Stimulated activated CD8-positive, alpha-beta memory T cell treated with anti-CD3 and anti-CD28 coated beads, Interleukin-2, amount 100 ng/mL, for 1 hour (primary cell): ENCODE measurements at places on chromosomes 3 and 15.

DNA sequence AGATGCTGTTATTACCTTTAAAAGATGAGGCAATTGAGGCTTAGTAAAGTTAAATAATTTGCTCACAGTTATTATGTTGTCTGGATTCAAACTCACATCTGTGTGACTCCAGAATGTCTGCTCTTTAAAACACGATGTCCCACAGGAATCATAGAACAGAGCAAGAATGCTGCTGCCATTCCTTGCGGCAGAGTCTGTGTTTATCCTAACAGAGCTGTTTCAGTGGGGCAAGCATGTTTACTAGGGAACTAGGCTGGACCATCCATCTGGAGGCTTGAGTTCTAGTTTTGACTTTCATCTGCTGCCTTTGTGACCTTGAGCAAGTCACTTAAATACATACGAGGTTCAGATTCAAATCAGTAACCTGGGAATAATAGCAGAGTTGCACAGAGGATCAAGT lies 72.1 kb downstream of the BBX start:
- DNase-seq: no peak

DNA sequence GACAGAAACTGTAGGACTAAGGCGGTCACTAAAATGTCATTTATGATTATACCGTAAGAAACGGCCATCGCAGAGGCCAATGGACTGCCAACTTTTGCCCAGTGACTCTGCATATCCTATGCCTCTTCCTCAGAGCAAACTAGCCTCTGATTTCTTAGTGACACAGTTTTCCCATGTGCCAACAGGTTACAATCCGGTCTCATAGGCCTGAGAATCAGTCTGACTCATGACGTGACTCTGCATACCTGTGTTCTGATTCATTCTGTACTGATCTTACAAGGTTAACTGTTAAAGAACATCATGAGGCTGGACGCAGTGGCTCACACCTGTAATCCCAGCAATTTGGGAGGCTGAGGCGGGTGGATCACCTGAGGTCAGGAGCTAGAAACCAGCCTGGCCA lies 17.8 kb downstream of the RUBCN start:
- no peak for DNase-seq

GRCh38 chr3:124032311-124032880 lies 40.5 kb upstream of the ROPN1 start:
- DNase-seq: no peak

- DNase-seq: no peak
Observed at GRCh38 chr3:194824701-194825111, 139.0 kb downstream of the FAM43A start.

- no peak for DNase-seq
Observed at GRCh38 chr15:89041507-89041906, 46.7 kb upstream of the ABHD2 start.

GRCh38 chr3:2921903-2922302 lies 188.3 kb downstream of the IL5RA start:
- no peak for DNase-seq

GRCh38 chr3:143298380-143298779 lies 178.8 kb downstream of the CHST2 start:
- no peak for DNase-seq

GRCh38 chr15:81947548-81947947 lies 98.3 kb downstream of the MEX3B start:
- no peak for DNase-seq

DNA sequence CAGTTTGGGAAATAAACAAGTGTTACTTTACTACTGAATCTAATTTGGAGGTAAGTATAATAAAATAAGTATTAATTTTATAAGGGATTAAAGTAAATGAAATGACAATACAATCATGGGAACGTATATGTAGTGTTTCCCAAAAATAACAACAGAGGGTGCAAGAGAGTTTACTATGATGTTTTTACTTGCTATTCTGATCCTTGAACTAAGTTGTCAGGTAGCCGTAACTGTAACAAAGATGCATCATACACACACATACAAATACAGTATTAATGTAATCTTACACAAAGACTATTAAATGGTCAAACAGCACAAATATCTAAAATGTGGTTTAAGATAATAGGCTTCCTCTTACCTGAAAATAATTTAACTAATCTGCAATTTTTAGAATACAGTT lies 311.4 kb downstream of the TBC1D5 start:
- no peak for DNase-seq

GRCh38 chr3:9864200-9864927 lies 15.7 kb downstream of the CIDEC start:
- no peak for DNase-seq

- DNase-seq: no peak
Observed at GRCh38 chr15:57819646-57820045, 113.1 kb downstream of the POLR2M start.

GRCh38 chr15:93210995-93211394 lies 122.0 kb upstream of the RGMA start:
- DNase-seq: no peak

DNA sequence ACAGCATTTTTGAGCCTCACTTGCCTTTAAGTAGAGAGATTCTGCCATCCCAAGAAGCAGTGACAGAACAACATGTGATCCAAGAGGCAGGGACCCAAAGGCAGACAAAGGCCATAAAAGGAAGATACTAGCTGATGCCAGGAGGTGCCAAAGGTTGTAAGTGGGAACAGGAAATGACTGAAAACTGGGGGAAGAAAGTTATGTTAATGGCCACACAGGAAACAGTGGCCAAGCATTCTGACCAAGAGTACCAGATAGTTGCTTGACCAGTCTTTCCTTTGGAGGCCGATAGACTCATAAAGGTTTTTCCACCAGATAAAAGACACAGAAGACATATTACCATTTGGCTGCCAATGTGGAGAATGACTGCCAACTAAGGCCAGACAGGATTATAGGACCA lies 274.5 kb upstream of the PEX5L start:
- no peak for DNase-seq

GRCh38 chr3:138136201-138136600 lies 4.0 kb upstream of the A4GNT start:
- no peak for DNase-seq

- peak; percentile 40 for DNase-seq
Observed at GRCh38 chr15:101320501-101321052, 25.5 kb upstream of the SNRPA1 start.

DNA sequence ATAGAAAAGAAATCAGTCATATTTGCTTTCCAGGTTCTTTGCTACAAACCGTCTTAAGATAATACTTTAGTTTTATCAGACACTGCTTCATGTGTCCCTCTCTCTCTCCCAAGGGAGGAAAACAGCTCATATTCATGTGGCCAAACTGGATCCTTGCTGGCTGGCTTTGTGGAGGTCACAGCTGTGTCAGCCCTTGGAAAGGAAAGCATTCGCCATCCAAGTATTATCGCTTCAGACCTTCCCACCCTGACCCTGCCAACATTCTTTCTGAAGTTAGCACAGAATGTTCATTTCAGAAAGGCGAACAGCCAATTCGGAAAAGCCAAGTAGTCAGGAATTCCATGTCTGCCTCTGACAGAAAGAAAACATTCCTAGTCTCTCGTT lies 213.6 kb downstream of the FEZF2 start:
- DNase-seq: no peak

DNA sequence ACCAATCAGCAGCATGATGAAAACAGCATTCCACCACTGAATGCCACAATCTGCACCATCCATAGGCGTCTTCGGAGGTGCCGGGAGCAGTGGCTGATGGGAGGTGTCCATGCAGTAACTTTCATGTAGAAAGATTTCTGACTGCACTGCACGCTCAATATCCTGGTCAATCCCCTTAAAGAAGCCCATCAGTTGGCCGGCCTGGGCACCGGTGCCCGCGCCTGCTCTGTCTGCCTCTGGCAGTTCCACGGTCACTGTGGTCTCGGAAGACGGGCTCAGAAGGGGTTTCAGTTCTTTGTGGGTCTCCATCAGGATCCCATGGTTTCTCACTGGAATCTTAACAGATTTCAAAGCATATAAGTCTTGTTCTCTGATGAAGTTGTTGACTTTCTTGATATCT lies 3.9 kb downstream of the LYSMD4 start:
- DNase-seq: no peak

DNA sequence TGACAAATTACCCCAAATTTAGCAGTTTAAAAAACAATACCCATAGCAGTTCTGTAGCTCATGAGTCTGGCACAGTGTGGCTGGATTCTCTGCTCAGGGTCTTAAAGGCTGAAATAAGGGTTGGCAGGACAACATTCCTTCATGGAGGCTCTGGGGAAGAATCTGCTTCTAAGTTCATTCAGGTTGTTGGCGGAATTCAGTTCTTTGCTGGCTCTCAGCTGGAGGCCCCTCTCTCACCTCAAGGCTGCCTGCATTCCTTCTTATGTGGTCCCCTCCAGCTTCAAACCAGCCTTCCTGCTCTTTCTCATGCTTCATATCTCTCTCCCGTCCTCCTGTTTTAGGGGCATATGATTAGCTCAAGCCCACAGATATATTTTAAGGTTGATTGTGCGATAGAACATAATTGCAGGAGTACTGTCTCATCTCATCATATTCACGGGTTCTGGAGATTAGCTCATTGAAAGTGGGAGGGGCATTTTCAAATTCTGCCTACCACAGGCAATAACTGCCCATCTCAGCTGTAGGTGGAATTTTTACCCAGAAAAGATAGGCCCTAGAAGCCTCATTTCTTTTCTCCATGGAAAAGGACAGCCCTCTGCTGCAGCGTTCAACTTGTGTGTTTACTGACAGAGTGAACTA lies 5.6 kb upstream of the ZBTB47 start:
- no peak for DNase-seq

DNA sequence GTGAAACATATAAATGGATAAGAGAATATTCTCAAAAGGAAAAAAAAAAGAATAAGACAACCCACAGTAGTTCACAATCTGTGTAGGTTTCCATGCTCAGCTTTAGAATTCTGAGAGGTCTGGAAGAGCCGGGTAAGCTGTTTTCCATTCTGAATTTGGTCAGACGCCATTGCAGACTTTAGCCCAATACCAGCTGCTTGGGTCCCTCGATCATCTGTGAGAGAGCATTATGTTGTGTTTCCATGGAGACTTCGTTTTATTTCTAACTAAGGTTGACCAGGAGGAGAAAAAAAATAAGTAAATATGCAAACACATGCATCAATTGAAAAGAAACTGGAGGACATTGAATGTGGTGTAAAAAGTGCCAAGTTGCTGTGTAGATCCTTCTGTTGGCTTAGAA lies 25.5 kb downstream of the KCNAB1 start:
- no peak for DNase-seq

DNA sequence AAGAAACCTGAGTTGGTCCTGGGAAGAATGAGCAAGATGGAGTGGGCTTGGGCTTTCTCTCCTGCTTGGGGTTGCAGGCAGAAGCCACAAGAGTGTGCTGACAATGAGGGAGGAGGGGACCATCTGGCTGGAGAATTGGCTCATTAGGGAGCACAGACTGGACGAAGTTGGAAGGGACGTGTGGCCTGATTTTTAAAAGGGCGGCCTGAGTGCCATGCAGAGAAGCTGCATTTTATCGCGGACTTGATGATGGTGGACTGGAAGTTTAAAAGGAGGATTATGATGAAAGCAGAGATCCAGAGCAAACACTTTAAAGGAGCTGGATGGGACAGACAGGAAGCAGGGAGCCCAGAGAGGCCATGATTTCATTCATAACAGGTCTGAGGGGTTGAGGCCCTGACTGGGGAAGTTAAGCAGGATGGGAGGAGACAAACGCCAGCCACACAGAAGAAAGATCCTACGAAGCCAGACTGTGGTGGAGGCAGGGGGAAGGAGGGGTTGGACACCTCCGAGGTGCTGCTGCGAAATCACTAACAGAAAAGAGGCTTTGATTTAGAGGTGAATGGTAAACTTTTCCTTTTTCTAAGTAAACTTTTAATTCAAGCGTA lies 23.6 kb downstream of the TLNRD1 start:
- no peak for DNase-seq

DNA sequence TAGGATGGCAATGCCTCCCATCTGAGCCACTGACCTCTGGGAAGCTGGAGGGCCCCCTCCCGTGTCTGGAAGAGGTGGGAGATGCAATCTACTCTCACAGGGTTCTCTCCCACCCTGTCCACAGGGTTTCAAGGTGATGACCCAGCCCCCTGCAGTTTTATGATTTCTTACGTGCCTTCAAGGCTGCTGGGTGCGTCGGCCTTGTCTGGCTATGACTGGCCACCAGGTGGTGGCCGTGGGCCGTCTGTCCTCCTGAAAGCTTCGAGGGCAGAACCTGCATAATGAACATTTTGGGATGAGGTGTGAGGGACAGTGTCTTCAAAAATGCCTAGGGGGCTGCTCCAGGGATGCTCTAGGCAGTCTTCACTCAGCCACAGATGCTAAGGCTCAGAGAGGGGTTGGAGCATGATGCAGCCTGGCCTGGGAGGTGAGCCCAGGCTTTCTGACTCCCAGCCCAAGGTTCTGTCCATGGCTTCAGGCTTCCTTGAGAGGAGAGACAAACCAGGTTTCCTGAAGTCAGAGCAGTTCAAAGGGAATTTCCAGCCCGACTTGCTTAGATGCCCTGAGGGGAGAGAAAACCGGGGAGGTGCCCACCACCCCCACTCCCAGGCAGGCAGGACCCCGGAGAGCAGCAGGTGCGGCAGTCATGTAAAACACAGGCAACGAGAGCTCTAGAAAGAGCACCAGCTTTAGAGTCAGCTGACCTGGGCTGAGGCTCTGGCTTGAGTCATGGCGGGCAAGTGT lies 18.7 kb downstream of the ISG20 start:
- DNase-seq: no peak

DNA sequence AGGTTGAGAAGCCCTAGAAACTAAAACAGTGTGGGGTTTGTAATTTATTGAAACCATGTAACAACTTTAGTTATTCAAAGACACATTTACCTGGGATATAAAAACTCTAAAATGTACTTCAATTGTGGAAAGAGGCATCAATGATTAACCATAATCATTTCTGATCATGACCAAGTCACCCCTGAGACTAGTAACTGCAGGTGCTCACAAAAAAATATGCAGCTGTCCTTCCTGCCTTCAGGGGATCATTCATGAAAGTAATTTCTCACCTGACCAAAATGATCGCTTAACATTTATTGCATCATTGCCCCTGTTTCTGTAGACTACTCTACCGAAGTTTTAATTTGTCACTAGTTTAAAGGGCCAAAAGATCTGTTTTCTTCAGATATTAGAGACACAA lies 9.0 kb downstream of the ACP3 start:
- no peak for DNase-seq

GRCh38 chr3:19888428-19889152 lies 45.4 kb downstream of the EFHB start:
- no peak for DNase-seq

GRCh38 chr3:172903642-172904320 lies 153.3 kb downstream of the ECT2 start:
- DNase-seq: no peak

DNA sequence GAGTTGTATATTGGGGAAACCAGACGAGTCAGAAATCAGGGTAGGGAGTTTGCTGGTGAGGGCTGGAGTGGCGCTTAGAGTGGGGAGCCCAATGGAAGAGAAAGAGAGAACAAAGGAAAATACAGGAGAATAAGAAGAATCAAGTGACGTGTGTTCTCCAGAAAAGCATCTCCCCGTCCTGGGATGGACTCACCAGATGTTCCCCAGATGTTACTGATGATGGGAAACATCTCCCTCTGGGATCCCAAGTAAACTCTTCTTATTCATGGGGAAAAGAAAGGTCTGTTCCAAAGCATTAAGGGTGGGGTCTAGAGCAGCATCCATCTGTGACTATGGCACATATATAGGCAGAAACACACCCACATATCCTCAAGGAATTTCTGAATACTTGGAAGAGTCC lies 3.0 kb upstream of the CSRNP1 start:
- DNase-seq: no peak
